ENCODE measurements at places on chromosomes 1 and 21. TPM values are rescaled to one million over a fixed set of nuclear protein-coding genes. Genes with fewer than 3 reads are reported as not detected.

DNA sequence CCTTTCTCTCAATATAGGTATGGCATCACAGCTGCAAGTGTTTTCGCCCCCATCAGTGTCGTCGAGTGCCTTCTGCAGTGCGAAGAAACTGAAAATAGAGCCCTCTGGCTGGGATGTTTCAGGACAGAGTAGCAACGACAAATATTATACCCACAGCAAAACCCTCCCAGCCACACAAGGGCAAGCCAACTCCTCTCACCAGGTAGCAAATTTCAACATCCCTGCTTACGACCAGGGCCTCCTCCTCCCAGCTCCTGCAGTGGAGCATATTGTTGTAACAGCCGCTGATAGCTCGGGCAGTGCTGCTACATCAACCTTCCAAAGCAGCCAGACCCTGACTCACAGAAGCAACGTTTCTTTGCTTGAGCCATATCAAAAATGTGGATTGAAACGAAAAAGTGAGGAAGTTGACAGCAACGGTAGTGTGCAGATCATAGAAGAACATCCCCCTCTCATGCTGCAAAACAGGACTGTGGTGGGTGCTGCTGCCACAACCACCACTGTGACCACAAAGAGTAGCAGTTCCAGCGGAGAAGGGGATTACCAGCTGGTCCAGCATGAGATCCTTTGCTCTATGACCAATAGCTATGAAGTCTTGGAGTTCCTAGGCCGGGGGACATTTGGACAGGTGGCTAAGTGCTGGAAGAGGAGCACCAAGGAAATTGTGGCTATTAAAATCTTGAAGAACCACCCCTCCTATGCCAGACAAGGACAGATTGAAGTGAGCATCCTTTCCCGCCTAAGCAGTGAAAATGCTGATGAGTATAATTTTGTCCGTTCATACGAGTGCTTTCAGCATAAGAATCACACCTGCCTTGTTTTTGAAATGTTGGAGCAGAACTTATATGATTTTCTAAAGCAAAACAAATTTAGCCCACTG, 11.5 kb downstream of the HIPK1 start:
- no peak for DNase-seq
- H3K4me3 ChIP-seq, result no peak overlapping the region

GRCh38 chr1:38777464-38777957, 82.1 kb downstream of the RRAGC start:
- DNase-seq, result no peak
- H3K27me3 ChIP-seq, result peaks cover 89% of the 10 kb centered on the region
- no peak overlapping the region for H3K4me3 ChIP-seq
- no peak overlapping the region for H3K27ac ChIP-seq
- H3K4me1 ChIP-seq, result no peaks in the 10 kb centered on the region

GRCh38 chr1:63827411-63828321, 53.8 kb downstream of the ROR1 start:
- no peak for DNase-seq
- peak overlapping the region; percentile 50 for H3K27ac ChIP-seq
- H3K36me3 ChIP-seq, result peaks cover 12% of the 10 kb centered on the region
- peaks cover 29% of the 10 kb centered on the region for H3K4me1 ChIP-seq

DNA sequence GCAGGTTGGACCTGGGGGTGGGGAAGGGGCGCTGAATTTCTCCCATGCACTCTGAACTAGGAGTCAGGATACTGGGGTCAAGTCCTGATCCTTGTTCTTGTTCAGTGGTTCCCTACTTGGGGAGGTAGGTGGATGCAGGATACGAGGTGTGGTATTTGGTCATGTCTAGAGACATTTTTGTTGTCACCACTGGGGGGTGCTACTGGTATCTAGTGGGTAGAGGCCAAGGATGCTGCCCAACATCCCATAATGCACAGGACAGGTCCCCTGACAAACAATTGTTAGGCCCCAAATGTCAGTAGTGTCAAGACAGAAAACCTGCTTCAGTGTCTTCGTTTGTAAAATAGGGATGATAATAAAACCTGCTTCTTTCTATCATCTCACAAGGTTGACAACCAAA, 259.0 kb upstream of the FOXD3 start:
- no peaks in the 10 kb centered on the region for H3K36me3 ChIP-seq
- no peak overlapping the region for H3K4me3 ChIP-seq
- no peak overlapping the region for H3K27ac ChIP-seq
- H3K27me3 ChIP-seq, result peaks cover 26% of the 10 kb centered on the region
- H3K4me1 ChIP-seq, result no peaks in the 10 kb centered on the region

DNA sequence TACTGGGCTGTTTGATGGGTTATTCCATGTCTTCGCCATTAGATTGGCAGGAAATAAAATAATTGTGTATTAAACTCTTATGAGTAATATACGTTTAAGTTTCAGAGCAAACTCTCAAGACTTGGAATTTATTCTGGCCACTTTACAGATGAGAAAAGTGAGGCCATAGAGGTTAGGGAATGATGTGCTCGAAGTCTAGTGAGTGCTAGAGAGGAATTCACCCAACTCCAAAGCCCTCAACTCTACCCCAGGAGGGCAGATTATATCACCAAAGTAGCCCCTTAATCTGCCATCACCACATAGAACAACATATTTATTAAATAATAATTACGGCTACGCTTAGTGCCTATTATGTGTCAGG, 440 bp upstream of the MUL1 start:
- DNase-seq, result no peak
- peak overlapping the region; percentile 92 for H3K27ac ChIP-seq
- H3K4me1 ChIP-seq, result peaks cover 7% of the 10 kb centered on the region
- peak overlapping the region; percentile 91 for H3K4me3 ChIP-seq
- H3K27me3 ChIP-seq, result peaks cover 28% of the 10 kb centered on the region

- DNase-seq, result no peak
- no peak overlapping the region for H3K4me3 ChIP-seq
- H3K4me1 ChIP-seq, result peaks cover 44% of the 10 kb centered on the region
- peaks cover 1% of the 10 kb centered on the region for H3K36me3 ChIP-seq
These were observed 29.9 kb upstream of the DISP1 start for GRCh38 chr1:222784916-222785315.

The SPTA1 gene
- 0.88 TPM for total RNA-seq

All from mesothelial cell of epicardium (in vitro differentiated cells).